NCI-H345 (cell line): ENCODE measurements at places on chromosomes 3 and 15.

DNA sequence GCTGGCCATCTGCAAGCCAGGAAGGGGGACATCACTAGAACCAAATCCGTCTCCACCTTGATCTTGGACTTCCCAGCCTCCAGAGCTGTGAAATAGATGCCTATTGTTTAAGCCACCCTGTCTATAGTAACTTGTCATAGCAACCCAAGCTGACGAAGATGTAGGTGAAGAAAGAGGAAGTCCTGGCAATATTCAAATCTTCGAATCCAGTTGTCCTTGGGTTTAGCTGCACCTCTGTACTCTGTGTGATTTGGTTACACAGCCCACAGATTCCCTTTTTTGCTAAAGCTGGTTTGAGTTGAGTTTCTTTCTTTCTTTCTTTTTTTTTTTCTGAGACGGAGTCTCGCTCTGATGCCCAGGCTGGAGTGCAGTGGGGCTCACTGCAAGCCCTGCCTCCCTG, 68.0 kb upstream of the XCR1 start:
- no peak for DNase-seq

- no peak for DNase-seq
Measured at GRCh38 chr3:2623436-2623835, 486.7 kb downstream of the IL5RA start.

DNA sequence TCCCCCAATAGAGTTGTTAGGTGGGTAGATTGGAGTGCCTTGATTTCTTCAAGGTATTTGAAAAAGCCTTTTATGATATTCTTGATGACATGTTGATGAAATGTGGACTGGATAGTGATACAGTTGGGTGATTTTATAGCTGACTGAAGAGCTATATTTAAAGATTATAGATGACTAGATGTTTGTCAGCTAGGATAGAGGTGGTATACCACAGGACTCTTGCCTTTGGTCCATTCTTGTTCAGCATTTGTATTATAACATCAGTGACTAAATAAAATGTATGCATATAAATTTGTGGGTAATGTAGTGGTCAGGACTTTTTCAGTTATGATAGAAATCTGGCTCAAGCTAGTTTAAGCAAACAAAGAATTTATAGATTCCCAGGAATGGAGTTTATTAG, 143.9 kb downstream of the ZNF609 start:
- DNase-seq, result no peak

DNA sequence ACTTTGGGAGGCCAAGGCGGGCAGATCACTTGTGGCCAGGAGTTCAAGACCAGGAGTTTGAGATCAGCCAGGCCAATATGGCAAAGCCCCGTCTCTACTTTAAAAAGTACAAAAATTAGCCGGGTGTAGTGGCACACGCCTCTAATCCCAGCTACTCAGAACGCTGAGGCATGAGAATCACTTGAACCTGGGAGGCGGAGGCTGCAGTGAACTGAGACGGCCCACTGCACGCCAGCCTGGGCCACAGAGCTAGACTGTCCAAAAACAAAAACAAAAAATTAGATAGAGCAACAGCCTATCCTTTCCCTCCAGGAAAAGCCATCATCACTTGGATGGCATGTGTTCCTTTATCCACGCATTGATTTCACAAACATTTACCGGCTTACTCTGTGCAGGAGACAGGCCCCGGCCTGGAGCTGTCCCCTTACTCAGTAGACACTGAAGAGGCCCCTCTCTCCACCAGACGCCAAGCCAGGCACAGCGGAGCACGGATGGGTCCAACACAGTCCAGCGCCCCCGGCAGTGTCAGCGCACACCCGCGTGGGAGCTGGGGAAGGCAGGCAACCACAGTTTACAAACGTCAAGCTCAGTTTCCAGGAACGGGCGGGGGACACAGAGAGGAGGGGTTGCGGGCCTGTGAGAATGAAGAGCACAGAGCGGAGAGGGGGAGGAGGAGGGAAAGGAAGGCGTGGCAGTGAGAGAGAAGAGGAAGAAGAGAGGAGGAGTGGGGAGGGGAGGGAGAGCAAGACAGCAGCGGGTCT, 3.1 kb downstream of the GP5 start:
- DNase-seq, result no peak

DNA sequence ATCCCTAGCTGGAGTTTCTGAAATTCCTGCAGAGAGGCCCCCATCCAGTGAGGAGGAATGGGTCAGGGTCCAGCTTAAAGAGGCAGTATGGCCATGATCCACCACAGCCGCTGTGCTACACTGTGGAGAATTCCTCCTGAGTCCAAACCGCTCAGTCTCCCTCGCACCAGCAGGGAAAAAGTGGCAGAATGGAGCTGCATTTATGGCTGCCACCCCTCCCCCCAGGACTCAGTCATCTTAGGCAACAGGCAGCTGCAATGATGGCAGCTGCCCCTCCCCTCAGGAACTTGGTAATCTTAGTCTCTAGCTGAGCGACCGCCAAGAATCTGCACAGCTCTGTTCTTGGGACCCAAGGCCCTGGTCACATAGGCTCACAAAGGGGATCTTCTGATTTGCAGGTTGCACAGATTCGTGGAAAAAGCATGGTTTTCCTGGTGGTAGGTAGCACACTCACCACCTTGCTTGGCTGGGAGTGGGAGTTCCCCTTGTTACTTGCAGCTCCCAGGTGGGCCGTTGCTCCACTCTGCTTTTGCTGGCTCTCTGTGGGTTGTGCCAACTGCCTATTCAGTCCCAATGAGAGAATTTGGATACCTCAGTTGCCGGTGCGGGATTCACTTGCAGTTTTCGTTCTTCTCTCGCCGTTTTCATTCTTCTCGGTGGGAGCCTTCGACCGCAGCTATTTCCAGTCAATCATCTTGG, 204.1 kb downstream of the STXBP5L start:
- DNase-seq, result no peak

GRCh38 chr3:174325171-174325570, 534.0 kb upstream of the NAALADL2 start:
- DNase-seq, result no peak

DNA sequence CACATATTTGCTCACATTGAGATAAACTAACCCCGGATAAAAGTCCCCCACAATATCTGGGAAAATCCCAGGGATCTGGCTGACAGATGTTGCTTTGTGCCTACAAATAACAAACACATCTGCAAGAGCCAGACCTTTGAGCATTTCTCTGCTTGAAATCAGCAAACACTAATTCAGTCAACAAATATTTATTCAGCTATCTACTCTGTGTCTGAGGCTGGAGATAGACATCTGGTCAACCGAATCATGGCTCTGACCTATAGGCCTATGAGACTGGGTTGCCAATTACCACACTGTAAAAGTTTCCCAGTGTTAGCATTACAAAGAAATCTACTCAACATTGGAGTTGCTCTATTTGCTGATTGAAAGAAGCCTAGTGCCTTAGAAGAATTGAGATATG, 201.1 kb upstream of the CADPS start:
- no peak for DNase-seq

DNA sequence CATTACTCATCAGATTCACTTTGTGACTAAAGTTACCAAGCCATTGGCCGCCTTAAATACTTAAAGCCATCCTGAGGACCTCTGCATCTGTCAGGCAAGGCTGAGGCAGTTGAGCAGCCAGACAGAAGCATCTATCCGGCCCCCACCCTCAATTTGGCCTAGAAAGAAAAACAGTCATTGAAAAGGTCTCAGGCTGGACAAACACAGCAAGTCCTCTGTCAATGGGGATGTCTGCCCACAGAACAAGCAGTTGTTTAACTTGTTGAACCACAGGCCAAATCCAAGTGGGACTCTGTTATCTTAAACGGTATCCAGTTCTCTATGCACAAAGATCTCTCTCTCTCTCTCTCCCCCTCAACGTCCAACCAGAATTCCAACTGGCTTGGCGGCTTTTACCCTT, 2.8 kb downstream of the ZIC4 start:
- DNase-seq, result no peak

DNA sequence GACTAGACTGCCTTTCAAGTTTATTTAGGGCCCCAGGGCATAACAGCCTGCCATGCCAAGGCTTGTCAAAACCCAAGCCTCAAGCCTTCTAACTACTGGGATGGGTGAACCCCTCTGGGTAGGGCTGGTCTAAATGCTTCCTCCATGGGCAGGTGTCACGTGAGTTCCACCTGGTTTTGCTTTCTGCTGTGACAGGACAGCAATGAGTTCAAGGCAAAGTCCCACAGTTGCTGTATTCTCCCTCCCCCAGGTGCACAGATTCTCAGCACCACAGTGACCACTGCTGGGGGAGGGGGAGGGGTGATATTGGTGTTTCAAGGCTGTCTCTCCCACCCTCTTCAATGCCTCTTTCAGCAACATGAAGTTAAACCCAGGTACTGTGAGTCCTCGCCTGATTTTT, 46.9 kb upstream of the UBE2Q2 start:
- DNase-seq, result no peak

DNA sequence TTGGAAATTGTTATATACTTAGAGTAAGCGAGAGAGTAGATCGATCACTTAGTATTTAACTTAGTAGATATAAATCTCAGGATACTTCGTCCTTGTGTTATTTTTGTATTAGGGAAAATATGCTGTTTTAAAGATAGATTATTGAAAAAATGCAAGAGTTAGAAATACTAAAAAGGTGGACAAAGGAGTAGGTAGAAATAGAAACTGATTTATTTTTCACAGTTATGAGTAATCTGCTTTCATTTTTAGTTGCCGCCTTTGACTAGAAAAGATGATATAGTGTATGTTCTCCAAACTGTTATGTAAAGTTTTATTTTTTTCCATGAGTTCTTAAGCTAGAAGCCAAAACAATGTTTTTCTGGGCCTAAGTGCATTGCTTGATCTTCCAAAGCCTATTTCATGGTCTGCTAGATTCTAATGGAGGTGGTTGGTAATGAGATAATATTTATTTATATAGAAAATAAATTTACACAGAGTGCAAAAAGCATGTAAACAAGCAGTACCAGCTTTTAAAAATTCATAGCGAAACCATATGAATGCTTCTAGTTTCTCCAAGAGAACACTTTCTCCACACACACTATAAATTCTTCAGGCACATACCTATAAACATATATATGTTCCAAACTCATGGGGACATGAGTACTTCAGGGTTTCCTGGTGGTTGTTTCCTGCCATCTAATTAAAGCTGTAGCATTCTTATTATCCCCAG, 61.1 kb downstream of the DIPK2A start:
- no peak for DNase-seq
